Suprapubic skin (tissue), 4 donors: ENCODE measurements at places on chromosomes 7 and 10. TPM values are rescaled to one million over a fixed set of nuclear protein-coding genes. Genes with fewer than 3 reads are reported as not detected.

Gene KIF20B
- 5.1 TPM for total RNA-seq

Gene UCMA
- not detected for total RNA-seq

Gene LIPF
- total RNA-seq, result not detected

Gene METTL27
- total RNA-seq, result 2.0 TPM

DNA sequence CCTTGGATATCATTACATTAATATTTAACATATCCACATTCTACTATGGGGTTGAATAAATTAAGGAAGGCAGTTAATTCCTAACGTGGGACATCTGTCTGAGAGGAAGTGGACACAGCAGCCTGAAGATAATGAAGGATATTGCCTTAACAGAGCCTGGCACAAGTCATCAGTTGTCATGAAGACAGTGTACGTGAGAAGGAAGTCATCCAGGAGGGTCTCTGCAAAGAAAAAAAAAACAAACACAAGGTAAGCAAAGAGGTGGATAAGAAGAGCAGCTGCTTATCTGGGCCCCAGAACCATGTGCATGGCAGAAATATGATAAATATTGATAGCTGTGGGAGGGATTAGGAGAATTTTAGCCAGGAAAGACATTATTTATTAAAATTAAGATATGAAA, 190.0 kb downstream of the RAPGEF5 start:
- no peaks in the 10 kb centered on the region for H3K4me1 ChIP-seq
- DNase-seq, result no peak
- peaks cover 2% of the 10 kb centered on the region for H3K36me3 ChIP-seq
- H3K4me3 ChIP-seq, result no peak overlapping the region

GRCh38 chr7:46145412-46145811, 224.3 kb upstream of the IGFBP3 start:
- no peaks in the 10 kb centered on the region for H3K4me1 ChIP-seq
- no peak for DNase-seq
- H3K36me3 ChIP-seq, result no peaks in the 10 kb centered on the region
- no peak overlapping the region for H3K27ac ChIP-seq
- no peaks in the 10 kb centered on the region for H3K27me3 ChIP-seq

DNA sequence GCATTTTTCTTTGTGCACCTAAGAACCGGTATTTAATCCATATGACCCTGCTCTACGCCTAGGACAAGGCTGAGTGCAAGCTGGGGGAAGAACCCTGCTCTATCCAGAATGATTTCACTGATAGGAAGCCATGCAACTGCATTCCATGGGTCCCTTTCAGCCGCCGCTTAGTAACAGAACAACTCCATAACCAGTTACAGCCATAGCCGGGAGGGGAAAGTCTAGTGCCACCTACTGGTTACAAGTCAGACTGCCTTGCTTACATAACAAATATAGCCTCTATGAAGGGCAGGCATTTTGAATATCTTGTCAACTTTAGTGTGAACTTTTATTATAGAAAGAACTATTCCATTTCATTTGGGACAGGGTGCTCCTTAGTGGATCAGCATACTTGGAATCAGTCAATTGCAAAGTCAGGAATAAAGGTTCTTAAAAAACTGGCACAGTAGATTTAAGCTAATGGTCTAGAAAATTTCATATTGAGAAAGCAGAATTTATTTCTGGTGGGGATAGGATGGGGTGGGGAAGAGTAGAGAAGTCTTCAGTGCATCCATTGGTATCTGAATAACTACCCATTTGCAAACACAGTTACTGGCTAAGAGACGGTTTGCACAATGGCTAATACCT, 521.7 kb downstream of the ADRA2A start:
- H3K27ac ChIP-seq, result no peak overlapping the region
- peaks cover 7% of the 10 kb centered on the region for H3K4me1 ChIP-seq
- H3K27me3 ChIP-seq, result no peaks in the 10 kb centered on the region

DNA sequence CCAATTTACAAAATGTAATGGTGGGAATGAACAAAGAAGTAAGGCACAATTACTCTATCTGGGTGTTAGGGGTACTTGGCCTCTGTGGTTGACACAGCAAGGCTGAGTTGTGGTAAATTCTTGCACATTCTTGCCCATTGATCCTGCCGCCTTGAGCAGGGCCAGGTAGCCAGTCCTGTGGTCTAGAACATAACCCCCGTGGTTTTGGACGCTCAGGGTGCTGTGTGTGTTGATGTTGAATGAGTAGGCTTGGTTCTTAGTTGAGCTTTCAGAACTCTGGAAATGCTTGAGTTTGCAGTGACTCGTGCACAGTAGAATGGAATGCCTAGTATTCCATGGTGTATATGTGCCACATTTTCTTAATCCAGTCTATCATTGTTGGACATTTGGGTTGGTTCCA, 42.3 kb upstream of the CDHR3 start:
- no peaks in the 10 kb centered on the region for H3K36me3 ChIP-seq
- no peak for DNase-seq
- no peaks in the 10 kb centered on the region for H3K27me3 ChIP-seq
- H3K4me1 ChIP-seq, result no peaks in the 10 kb centered on the region
- H3K27ac ChIP-seq, result no peak overlapping the region

GRCh38 chr10:111804781-111805180, 378.8 kb downstream of the GPAM start:
- H3K4me1 ChIP-seq, result no peaks in the 10 kb centered on the region
- H3K27ac ChIP-seq, result no peak overlapping the region
- no peak for DNase-seq
- no peak overlapping the region for H3K4me3 ChIP-seq
- H3K27me3 ChIP-seq, result no peaks in the 10 kb centered on the region
- no peaks in the 10 kb centered on the region for H3K36me3 ChIP-seq

- no peaks in the 10 kb centered on the region for H3K4me1 ChIP-seq
- no peak for DNase-seq
- H3K27ac ChIP-seq, result no peak overlapping the region
- no peaks in the 10 kb centered on the region for H3K27me3 ChIP-seq
Observed at GRCh38 chr10:44395396-44395795, 10.5 kb upstream of the CXCL12 start.
